ENCODE measurements at places on chromosomes 1 and 21.
A peak's percentile ranks its signal among the peaks of the same experiment; 100 is the strongest.

DNA sequence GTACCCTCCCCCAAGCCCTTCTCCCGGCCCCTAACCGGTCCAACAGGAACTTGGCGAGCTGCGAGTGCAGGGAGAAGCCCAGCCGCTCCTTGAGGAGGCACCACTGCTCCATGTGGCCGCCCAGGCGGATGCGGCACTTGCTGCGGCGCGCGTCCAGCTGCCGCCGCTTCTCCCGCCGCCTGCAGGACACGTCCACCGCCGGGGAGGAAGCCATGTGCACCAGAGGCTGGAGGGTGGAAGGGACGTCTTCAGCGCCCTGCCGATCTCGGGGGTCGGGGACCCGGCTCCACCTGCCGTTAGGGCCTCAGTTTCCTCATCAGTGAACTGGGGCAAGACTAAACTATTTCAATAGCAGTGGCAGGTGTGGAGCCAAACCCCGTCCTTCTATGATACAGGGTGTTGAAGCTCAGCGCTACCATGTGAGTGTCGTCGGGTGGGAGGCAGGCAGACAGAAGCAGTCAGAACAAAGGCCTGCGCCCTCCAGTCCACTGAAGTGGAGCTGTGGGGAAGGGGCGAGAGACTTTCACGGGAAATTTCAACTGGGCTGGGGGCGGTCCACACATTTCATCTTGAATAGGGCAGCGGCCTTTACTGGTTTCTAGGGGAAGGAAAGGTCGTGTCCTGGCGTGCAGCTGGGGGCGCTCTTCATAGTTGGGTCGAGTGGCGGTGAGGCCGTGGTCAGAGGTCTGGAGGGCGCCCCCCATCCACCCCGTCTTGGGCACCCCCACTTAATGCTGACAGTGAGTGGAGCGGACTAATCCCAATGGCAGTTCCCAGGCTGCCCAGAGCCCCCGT is 592 bp downstream of the ZNF692 start:
- H3K27me3 ChIP-seq, result peaks cover 30% of the 10 kb centered on the region
- DNase-seq, result peak; percentile 55
- H3K36me3 ChIP-seq, result peaks cover 12% of the 10 kb centered on the region
- H3K4me3 ChIP-seq, result peak overlapping the region; percentile 90
- peak overlapping the region; percentile 98 for H3K27ac ChIP-seq

DNA sequence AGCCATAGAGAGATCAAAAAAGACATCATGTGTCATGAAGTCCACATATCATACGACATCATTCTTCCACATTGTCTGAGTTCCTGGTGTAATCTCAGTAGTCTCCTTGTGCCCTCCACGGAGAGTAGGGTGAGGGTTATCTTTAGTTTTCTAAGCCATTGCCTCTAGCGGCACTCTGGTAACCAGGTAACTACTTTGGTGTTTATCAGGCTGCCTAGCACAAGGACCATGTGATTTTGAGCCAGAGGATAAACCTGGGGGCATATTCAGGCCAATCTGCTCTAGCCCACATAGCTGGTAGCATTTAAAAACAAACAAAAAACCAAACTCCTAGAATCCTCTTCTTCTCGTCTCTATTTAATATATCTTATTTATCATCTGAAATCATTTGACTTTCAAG is 147.4 kb downstream of the GDAP2 start:
- no peak overlapping the region for H3K27ac ChIP-seq
- H3K4me1 ChIP-seq, result peaks cover 8% of the 10 kb centered on the region
- H3K4me3 ChIP-seq, result no peak overlapping the region
- no peaks in the 10 kb centered on the region for H3K27me3 ChIP-seq
- DNase-seq, result no peak

DNA sequence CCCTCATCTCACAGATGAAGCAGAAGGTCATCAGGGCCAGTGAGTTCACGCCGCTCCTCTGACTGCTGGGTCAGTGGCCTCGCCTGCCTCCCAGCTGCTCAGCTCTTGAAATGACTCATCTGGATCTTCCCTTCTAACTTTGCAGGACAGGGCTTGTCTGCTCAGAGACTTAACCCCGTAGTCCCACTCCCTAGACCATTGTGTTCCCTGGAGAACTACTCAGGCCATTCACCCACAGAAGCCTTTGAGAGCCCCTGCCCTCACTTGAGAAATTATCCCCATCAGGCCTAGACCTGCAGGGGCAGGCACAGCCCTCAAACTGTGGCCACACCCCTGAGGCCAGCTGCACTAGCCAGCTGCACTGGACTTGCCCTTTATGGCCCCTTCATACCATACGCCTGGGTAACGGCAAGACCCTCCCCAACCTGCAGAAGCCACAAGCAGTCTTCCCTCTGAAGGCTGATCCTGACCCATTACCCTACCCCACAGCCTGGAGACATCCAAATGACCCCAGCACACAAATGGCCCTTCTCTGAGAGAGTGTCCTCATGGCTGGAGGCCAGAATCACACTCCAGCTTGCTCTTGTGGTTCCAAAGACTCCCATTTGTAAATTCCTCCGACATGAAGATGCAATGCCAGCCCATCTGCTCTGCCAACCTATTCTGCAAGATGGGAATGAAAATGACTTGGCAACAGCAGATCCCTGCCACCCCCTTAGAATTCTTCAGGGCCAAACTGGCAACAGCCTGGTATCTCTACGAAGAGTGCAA is 33.2 kb downstream of the RCSD1 start:
- H3K4me1 ChIP-seq, result peaks cover 66% of the 10 kb centered on the region
- H3K27me3 ChIP-seq, result no peaks in the 10 kb centered on the region
- no peak for DNase-seq
- no peaks in the 10 kb centered on the region for H3K36me3 ChIP-seq
- peak overlapping the region; percentile 35 for H3K4me3 ChIP-seq
- H3K27ac ChIP-seq, result peak overlapping the region; percentile 44

GRCh38 chr1:87650306-87650705 is 321.6 kb downstream of the LMO4 start:
- no peak overlapping the region for H3K27ac ChIP-seq
- DNase-seq, result no peak
- no peaks in the 10 kb centered on the region for H3K36me3 ChIP-seq
- H3K4me3 ChIP-seq, result no peak overlapping the region

- peaks cover 16% of the 10 kb centered on the region for H3K4me1 ChIP-seq
- H3K36me3 ChIP-seq, result peaks cover 2% of the 10 kb centered on the region
- H3K27ac ChIP-seq, result no peak overlapping the region
- no peaks in the 10 kb centered on the region for H3K27me3 ChIP-seq
These were observed 411.6 kb downstream of the SMYD3 start for GRCh38 chr1:246095443-246095842.

- H3K4me3 ChIP-seq, result no peak overlapping the region
- H3K4me1 ChIP-seq, result no peaks in the 10 kb centered on the region
- H3K36me3 ChIP-seq, result no peaks in the 10 kb centered on the region
- DNase-seq, result no peak
- no peak overlapping the region for H3K27ac ChIP-seq
These were observed 175.4 kb downstream of the NTMT2 start for GRCh38 chr1:170321113-170321512.

DNA sequence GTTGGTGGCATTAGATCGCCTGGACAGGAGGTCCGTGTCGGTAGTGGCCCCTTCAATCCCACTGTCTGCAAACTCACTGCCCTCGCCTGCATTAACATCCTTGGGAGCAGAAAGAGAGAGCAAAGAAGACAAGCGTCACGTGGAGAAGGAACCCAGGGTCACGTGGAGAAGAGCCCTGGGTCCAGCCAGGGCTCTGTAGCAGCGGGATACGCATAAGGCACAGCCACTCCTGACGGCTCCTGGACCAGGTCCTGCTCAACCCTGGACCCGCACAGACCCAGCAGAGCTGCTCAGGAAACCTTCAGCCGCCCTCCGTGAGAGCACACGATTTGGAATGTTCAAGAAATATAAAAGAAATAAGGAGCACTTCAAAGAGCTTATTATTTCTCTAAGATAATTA is 92.0 kb downstream of the TIAM1 start:
- DNase-seq, result no peak
- peaks cover 14% of the 10 kb centered on the region for H3K4me1 ChIP-seq
- peaks cover 10% of the 10 kb centered on the region for H3K36me3 ChIP-seq
- no peak overlapping the region for H3K4me3 ChIP-seq

DNA sequence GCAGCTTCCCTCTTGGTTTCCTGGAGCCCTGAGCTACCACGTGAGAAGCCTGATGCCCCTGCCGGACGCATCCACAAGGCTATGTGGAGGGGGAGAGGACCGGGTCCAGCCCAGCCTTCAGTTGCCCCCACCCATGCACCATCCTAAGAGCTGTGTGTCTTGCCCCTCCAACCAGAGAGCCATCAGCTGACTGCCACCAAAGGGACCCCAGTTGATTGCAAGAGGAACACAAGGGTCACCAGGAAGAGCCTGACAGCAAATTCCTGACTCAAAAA is 81.5 kb downstream of the GLIS1 start:
- H3K4me1 ChIP-seq, result no peaks in the 10 kb centered on the region
- H3K4me3 ChIP-seq, result no peak overlapping the region
- no peaks in the 10 kb centered on the region for H3K36me3 ChIP-seq
- H3K27ac ChIP-seq, result no peak overlapping the region

DNA sequence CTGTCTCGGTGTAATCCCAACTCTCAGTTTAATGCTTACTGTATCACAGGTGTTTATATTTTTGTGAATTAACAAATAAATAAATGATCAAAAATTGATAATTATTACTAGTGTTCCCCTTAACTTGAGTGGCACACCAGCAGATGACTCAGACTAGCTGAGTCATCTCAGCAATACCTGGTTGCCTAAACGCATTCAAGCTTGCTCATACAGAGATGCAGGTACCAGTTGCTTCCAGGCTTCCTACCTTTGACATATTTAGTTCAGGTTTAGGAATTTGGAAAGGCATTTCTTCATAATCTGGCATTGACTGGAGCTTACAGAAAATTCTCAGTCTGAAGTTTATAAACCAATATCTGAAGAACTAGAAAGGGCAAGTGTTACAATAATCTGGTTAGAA is 78.9 kb upstream of the LMO4 start:
- peaks cover 8% of the 10 kb centered on the region for H3K36me3 ChIP-seq
- H3K27me3 ChIP-seq, result no peaks in the 10 kb centered on the region
- H3K4me3 ChIP-seq, result no peak overlapping the region
- DNase-seq, result no peak
- H3K27ac ChIP-seq, result no peak overlapping the region

GRCh38 chr1:151474745-151475144 is 15.5 kb upstream of the POGZ start:
- no peak overlapping the region for H3K4me3 ChIP-seq
- H3K27me3 ChIP-seq, result no peaks in the 10 kb centered on the region
- no peak overlapping the region for H3K27ac ChIP-seq
- DNase-seq, result no peak

DNA sequence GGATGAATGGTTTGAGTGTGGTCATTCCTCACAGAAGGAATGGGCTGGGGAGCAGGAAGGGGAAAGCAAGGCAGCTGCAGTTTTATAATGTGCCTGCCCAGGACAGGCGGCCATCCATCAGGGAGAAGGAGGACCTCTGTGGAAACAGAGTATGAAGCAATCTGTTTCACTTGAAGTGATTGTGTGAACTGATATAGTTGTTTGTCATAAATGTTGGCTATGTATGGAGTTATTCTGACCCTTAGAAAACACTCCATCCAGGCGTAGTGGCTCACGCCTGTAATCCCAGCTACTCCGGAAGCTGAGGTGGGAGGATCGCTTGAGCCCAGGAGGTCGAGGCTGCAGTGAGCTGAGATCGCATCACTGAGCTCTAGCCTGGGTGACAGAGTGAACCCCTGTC is 46.5 kb downstream of the NENF start:
- peaks cover 14% of the 10 kb centered on the region for H3K4me1 ChIP-seq
- DNase-seq, result no peak
- H3K27ac ChIP-seq, result no peak overlapping the region
- H3K4me3 ChIP-seq, result no peak overlapping the region

DNA sequence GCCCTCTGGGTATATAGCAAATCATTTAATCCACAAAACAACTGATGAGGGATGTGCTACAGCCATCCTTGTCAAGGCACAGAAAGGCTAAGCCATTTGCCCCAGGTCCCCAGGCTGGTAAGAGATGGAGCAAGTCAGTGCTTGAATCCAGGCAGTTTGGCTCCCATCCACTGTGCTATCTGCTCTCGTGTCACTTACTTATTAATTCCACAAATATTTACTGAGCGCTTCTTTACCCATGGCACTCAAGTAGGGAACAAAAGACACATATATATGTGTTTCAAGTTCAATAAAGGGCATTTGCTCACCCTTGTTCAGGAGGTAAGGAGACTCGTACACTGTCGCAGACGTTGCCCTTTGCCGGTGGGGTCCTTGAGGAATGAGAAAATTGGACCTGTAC is 38.6 kb upstream of the MPZL1 start:
- H3K27me3 ChIP-seq, result no peaks in the 10 kb centered on the region
- H3K4me3 ChIP-seq, result no peak overlapping the region
- no peak for DNase-seq
- H3K36me3 ChIP-seq, result no peaks in the 10 kb centered on the region
- peaks cover 39% of the 10 kb centered on the region for H3K4me1 ChIP-seq
- H3K27ac ChIP-seq, result no peak overlapping the region

GRCh38 chr1:183898001-183898396 is 93.1 kb downstream of the RGL1 start:
- no peak overlapping the region for H3K27ac ChIP-seq
- DNase-seq, result no peak
- H3K27me3 ChIP-seq, result no peaks in the 10 kb centered on the region
- peaks cover 37% of the 10 kb centered on the region for H3K36me3 ChIP-seq
- H3K4me3 ChIP-seq, result no peak overlapping the region
- H3K4me1 ChIP-seq, result no peaks in the 10 kb centered on the region

DNA sequence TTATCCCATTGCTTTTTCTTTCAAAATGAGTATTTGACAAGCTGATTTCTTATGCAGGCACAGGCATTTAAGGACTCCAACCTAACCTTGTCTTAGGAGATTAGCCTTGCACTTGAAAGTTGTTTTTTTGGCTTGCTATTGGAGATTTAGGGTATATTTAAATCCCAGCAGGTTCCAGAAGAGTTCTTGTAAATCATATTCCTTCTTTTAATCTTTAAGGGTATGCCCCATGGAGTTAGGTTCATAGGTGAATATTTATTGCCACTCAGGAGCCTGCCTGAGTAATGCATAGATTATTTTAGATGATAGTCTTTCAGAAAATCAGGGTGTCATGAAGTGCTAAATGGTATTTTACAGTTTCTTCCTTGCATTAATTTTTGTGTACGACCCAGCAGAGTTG is 146.5 kb downstream of the PATJ start:
- peaks cover 6% of the 10 kb centered on the region for H3K36me3 ChIP-seq
- H3K27ac ChIP-seq, result no peak overlapping the region
- H3K4me1 ChIP-seq, result no peaks in the 10 kb centered on the region
- no peak for DNase-seq
- H3K27me3 ChIP-seq, result no peaks in the 10 kb centered on the region
- H3K4me3 ChIP-seq, result no peak overlapping the region

- no peaks in the 10 kb centered on the region for H3K27me3 ChIP-seq
- H3K4me1 ChIP-seq, result no peaks in the 10 kb centered on the region
- peaks cover 15% of the 10 kb centered on the region for H3K36me3 ChIP-seq
- H3K27ac ChIP-seq, result no peak overlapping the region
- H3K4me3 ChIP-seq, result no peak overlapping the region
These were observed 921.5 kb downstream of the TTLL7 start for GRCh38 chr1:83077411-83077810.

DNA sequence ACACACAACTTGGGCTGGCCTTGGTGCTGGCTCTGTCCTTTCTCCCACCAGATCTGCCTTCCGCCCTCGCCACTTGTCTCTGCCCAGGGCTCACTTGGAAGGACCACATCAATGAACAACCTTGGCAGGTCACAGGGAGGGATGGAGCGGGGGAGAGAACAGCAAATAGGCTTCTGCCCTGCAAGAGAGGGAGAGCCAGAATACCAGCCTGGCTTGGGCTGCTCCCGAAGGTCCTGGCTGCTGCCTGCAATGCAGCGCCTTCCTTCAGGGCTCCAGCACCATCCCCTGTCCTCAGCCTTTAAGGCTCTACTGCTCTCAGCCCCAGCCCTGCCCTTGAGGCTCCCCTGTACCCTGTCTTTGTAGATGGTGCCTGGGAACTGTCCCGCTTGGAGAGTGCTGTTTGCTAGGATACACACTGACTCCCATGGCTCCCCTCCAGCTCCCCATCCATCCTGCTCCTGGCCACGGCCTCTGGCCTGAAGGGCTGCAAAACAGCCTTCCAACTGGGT is 43.8 kb downstream of the HIVEP3 start:
- H3K36me3 ChIP-seq, result no peaks in the 10 kb centered on the region
- H3K27me3 ChIP-seq, result no peaks in the 10 kb centered on the region
- no peak overlapping the region for H3K4me3 ChIP-seq
- H3K4me1 ChIP-seq, result peaks cover 22% of the 10 kb centered on the region
